Stimulated activated CD4-positive, alpha-beta T cell treated with anti-CD3 and anti-CD28 coated beads, Interleukin-4, amount 100 ng/mL, for 48 hours (primary cell): ENCODE measurements at places on chromosomes 5 and 9.

GRCh38 chr9:136667214-136667939, 4.7 kb downstream of the EGFL7 start:
- DNase-seq = no peak

DNA sequence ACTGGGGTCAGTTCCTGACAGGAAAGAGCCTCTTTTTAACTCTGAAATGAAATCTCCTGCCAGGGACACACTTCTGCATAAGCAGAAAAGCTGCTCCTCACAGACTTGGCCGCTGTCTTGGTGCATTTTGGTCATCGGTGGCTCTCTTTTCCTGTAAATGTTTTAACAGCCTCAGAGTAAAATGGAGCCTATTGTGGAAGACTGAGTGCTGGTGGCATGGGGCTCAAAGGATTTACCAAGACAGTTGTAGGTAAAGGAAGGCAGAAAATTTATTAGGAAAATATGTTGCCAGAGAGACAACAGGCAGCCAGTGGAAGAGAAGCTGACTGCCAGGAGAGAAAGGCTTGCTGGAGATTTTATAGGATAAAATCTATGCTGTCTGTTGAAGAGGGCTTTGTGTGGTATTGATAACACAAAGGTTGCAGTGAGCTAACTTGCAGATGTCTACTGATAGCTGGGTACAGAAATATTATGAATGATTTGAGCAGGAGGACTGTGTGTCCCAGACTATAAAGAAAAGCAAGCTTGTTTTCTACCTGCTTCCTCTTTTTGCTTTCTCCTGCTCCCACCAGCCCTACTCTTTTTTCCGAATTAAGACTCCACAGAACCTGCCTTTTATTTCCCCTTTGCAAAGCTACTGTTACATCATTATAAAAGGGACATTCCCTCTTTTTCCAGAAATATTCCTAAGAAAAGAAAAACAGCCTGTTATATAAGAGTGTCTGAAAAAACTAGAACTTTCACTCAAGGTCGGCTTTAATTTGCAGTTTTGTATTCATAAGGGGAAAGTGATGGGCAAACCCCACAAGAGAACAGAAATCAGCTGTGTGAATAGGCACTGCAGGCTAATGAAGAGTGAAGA, 27.9 kb upstream of the IFNA14 start:
- no peak for DNase-seq

DNA sequence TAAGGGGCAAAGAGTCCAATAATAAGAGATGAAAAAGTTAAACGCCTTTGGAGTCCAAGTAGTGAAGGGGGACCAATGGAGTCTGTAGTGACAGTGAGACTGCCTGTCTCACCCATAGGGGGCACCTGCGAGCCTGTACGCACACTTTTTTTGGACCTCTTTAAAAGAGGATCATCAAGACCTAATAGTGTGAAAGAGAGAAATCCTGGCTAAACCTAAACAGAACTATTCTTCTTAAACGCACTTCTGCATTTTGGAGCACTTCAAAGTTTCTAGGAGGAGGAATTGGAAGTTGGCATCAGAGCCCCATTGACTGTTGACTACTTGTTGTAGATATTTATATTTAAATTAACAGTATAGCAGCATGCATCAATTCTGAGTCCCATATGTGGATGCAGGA, 636.1 kb upstream of the KLF4 start:
- no peak for DNase-seq

DNA sequence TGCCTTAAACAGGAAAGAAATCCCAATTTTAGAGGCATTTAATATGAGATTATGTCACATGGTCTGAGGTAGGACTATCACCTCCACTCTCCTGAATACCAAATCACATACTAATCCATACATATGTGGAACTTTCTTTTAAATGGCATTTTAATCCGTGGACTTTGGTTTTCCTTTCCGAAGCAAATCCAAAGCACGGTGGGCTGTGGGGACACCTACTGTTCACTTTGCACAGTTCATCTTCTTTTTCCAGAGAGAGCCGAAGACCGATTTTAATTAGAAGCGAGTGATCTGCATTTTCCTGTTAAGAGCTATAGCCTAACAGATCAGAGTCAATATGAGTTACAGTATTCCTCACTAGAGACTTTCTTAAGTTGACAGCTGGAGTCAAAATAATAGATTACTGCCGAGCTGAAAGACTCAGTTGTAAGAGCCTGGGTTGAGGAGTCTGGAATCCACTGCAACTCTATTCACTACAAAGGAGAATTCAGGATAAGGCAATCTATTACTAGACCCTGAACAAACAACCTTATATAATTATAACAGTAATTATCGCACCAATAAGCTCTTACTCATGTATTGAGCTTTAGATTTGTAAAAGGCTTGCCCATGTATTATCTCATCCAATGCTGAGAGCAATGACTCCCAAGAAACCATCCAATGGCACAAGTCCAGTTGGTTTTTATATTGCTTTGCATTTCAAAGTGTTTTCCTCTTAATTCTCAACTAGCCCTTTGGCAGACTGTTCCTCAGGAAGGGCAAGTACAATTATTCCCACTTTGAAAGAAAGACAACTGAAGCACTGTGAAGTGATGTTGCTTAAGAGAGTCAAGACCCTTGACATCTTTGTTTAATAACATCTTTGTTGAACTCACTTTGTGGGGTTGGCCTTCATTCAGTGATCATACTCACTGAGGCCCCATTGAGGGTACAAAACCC, 144.7 kb downstream of the TRPM6 start:
- no peak for DNase-seq

DNA sequence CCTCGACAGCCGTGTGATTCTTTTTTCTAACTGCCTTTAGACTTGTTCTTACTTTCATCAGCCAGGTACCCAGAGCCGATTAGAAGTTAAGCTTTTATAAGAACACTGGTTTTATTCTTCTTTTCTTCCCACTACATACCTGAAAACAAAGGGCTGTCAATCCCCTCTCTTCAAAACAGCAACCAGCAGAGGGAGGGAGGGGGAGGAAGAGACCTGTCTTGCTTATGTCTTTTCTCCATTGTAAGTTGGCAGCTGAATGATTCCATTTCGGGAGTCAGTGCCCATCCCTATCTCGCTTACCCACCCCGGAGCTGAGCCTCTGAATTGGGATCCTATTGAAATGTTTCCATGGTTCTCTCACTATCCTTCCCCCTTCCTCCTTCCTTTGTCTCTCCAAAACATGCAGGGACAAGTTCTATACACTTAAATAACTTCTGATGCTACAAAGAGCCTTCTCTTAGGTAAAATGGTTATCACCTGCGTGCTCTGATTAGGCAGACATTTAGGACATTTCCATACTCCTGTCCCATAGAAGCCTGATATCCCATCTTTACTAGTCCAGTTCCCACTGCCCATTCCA, 83.9 kb upstream of the WWC1 start:
- DNase-seq = no peak

DNA sequence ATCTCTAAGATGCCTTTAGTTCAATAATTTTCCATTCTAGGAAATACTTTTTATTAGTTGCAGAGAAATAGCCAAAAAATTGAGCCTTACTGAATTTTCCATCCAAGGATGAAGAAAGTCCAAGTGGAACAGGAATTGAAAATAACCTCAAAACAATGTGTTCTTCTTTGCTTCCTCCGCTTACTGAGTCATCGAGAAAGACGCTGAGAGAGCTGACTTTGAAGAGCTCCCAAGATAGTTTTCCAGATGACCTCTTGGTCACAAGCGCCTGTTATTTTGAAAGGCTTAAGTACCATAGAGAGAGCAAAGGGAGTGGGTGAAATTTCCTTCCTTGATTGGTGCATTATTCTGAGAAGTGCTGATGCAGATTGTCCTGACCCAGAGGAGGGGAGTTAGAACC, 253.5 kb upstream of the ATP10B start:
- DNase-seq = no peak

GRCh38 chr5:122019919-122020590, 58.0 kb downstream of the LOX start:
- no peak for DNase-seq

DNA sequence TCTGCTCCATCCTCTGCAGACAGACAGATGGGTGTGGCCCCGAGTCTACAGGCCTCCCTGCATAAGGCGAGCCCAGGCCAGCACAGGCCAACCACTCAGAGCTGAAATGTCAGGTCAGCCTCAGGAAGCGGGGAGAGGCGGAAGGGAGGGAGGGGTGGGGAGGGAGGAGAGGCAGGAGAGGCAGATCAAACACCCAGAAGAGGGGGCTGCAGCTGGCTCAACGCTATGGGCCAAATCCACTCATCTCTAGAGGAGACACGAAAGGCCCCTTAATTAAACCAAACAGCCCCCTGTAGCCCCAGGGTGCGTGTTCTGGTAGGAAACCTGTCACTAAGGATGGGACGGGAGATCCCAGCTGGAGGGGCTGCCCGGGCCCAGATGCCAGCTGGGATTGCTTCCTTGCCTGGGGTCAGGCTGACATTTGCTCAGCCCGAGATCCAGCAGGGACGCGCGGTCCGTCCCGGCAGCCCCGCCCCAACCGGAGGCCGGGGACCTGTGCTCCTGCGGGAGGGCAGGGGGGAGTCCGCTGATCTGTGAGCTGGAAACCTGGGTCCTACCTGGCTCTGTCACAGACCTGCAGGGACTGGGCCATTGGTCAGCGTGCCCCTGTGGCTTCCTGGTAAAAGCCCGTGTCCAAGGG, 97.2 kb upstream of the SARDH start:
- no peak for DNase-seq

- DNase-seq = no peak
Measured at GRCh38 chr5:125698420-125698819, 724.8 kb upstream of the GRAMD2B start.

DNA sequence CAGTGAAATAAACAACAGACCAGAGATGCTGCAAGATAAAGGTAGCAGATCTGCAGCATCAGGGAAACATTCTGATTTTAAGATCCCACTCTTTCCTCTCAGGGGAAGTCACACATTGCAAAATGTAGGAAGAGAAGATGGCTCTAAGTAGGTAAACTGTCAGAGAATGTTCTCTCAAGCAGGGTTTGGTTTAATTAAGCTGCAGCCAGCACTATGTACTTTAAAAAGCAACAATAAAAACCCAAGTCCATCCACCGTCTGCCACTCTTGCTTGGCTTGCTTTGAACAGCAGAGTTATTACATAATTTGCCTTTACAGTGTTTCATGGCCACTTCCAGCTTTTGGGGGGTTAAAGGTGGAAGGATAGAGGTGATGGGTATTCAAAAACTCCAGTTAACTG, 343.2 kb upstream of the DAP start:
- no peak for DNase-seq

DNA sequence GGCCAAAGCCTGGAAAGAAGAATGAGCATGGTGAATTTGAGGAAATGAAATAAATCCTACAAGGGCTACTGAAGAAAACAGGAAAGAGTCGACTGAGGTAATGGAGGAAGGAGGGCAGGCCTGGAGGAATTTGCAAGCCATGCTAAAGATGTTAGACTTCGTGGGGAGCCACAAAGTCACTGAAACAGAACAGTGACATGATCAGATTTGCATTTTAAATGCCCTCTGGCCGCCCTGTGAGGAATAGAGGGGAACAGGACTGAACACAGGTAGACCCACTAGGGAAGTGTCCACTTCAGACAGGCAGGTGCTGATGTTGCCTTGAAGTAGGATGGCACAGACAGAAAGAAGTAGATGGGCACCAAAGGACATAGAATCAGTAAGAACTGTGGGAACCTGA, 42.8 kb upstream of the RLN1 start:
- DNase-seq = no peak

GRCh38 chr9:15711931-15712330, 159.1 kb downstream of the CCDC171 start:
- DNase-seq = no peak

- DNase-seq = no peak
Measured at GRCh38 chr9:132044176-132044875, 35.3 kb downstream of the MED27 start.

DNA sequence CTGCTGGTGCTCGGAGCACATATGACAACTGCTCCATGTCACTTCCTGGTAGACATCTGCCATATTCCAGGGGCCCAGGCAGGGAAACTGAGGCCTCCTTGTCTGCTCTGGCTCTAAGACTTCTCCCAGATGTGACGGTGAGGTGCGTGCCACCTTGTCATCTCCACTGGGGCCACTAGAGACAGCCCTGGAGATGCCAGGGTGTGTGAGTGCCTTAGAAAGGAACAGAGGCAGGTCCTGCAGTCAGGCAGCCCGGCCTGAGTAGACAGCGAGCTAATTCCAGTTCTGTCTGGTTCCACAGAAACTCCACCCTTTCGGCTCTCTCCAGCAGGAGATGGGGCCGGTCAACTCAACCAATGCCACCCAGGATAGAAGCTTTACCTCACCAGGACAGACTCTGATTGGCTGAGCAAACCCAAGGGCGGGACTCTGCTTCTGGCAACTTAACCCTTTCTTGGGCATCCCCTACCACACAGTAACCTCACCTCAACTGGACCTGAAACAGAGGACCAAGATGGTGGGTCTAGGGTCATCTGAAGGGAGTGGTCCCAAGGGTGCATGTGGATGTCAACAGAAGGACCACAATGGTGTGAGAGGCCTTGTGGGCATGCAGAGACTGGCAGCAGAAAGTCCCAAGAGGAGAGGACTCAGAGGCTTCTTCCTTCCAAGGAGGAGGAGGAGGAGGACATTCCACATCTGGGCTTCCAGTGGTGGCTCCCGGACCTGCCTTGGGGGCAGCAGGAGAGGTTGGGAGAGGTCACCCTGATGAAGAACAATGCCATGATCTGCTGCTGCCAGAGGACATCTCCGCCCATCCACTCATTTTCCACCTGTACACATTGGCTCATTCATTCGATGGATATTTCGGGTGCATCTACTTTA, 77.7 kb downstream of the RGS3 start:
- no peak for DNase-seq

- no peak for DNase-seq
Measured at GRCh38 chr5:123882965-123883345, 371.0 kb downstream of the CSNK1G3 start.

DNA sequence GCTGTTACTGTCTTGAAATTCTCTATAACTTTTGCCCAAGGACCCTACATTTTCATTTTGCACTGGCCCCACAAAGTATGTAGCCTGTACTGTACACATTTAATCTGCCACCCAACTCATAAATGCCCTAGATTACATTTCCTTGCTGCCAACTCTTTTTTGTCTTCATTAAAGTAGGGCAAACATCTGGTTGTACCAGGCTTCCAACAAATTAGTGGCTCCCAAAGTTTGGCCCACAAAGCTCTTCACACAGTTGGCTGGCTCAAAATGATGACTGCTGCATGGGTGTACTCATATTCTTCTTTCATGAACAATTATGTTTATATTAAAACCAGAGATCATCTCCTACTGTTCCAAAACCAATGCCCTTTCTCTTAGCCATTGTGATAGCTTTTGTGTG, 45.3 kb downstream of the GNA14 start:
- no peak for DNase-seq

- DNase-seq = no peak
Measured at GRCh38 chr9:129781981-129782380, 21.0 kb upstream of the TOR1B start.

- DNase-seq = no peak
Measured at GRCh38 chr9:86022687-86023266, 76.6 kb downstream of the GOLM1 start.

DNA sequence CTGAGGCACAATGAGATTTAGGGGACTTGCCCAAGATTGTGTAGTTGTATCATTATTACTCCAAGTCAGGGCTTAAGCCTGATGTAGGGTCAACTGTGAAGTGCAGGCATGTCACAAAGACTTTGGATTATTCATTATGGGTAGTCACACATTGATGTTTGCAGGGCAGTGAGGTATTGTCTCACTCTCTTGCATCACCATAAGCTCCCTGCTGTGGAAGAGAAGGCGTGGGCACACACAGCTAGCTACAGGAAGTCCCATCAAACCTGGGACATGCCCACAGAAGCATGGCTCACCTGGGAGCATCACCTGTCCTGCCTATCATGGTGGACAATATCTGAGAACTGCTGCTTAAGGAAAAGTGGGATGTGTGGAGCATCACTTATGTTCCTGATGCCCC, 42.1 kb downstream of the TMOD1 start:
- no peak for DNase-seq
